Smooth muscle cell of the brain vasculature (primary cell): ENCODE measurements at places on chromosomes 16 and 17.

DNA sequence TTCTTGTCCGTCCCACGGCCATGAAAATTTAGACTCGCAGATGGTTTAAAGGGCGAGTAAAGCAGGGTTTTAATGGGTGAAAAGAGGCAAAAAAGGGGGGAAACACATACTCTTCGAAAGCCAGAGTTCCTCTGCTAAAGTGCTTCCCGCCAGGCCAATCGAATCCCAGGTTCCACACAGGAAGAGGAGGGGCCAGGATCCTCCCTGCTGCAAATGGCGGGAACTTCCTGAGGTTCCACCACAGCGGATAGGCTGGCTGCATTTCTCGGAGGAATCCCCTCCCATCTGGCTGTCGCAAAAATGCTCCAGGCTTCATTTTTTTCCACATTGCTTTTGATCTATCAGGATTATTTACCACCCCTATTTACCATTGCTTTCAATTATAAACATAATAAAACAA is 670.1 kb upstream of the CA10 start:
- no peak for DNase-seq

DNA sequence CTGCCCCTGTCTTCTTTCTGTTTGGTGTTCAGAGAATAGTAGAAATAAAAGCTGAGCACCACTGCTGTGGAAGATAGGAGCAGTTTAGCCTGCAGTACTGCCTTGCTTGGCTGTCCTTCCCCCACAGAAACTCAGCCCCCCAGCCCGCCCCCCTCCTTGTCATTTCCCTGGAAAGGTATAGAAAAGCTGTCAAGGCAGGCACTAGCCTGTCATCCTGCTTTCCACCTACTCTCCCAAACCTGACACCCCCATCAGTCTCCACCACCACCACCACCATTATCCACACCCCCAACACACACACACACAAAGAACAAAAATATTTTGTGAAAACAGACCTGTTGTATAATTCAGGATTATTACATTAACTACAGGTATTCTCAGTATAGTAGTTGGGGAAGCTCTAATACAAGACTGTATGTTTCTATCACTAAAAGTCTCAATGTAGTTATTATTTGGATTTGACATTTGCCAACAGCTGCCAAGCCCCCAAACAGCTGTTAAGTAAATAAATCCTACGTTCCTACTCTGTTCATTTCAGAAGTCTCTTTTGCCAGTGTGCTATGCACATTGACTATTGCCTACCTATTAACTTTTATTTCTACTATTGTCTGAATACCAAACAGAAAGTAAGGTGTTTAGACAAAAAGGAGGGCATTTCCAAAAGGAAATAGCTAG is 128.8 kb downstream of the CYB561 start:
- no peak for DNase-seq

GRCh38 chr16:18792836-18793433 is 2.8 kb upstream of the RPS15A start:
- DNase-seq: no peak

GRCh38 chr17:27845264-27846041 is 45.1 kb upstream of the NOS2 start:
- DNase-seq: no peak

DNA sequence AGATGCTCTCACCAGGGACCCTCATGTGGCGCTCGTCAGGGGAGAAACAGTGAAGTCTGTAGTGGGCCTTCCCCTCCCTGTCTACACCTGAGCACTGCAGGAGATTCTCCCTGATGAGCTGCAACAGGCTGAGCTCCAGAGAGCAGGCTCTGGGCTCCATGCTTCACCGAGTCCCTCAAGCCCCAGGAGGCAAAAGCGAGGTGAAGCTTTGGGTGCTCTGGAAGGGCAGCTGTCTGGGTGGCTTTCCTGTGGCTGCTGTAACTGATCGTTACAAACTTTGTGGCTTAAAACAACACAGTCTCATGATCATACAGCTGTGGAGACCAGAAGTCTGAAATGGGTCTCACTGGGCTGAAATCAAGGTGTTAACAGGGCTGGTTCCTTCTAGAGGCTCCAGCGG is 12.1 kb upstream of the CD300LD start:
- no peak for DNase-seq

DNA sequence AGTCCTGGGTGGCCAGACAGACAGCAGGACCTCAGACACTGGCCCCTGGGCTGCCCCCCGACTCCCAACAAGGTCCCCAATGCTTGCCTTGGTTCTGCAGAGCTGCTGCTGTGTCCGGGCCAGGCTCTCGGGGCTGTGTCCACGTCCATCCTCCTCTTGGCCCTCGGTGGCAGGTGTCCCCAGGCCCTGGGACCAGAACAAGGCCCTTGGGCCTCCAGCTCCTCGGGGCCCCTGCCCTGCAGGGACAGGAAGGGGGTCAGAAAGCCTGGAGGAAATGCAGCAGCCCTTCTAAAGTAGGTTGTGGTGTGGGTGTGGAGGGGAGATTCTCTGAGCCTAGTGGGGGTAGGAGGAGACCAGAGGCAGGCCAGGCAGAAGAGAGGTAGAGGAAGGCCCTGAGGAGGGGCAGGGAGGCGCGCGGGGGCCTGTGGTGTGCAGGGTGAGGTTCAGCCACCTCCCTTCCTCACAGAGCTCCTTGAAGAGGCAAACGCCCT is 2.5 kb upstream of the AXIN1 start:
- no peak for DNase-seq

- no peak for DNase-seq
Observed at GRCh38 chr17:43673516-43674323, 12.0 kb upstream of the MEOX1 start.

DNA sequence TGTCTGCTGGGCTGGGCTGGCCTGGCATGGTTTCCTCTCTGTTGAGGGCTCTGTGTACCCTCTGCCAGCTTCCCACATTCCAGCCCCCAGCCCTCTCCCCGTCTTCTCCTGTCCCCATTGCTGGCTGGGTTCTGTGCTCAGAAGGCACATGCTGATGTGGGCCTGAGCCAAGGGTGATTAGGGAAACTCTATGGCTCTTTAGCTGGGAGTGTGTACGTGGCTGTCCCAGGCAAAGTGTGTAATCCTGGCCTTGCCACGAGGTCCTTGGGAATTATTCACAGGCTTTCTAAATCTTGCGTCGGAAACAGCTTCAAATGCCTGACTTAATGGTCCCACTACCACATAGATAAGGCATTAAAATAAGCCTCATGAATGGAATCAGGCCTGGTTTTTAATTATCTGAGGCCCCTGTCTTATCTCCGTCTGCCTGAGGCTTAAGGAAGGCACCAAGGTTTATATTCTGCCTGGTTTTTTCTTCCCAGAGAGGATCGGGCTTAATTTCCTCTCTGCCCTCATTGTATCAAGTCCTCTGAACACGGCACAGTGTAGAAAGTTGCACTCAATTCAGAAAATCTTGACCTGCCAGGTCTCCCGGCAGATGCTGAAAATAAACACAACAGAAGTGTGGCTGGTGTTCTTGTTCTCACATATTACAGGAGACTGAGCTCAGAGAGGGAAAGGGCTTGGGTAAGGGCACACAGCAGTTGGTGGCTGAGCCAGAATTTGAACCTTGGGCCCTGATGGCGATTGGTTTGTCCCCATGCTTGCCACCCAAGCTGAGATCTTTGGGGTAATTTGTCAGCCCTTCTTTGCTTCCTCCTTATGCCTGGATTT is 52.9 kb upstream of the LGALS9 start:
- DNase-seq: no peak

GRCh38 chr17:13727441-13728171 is 125.9 kb upstream of the HS3ST3A1 start:
- no peak for DNase-seq

DNA sequence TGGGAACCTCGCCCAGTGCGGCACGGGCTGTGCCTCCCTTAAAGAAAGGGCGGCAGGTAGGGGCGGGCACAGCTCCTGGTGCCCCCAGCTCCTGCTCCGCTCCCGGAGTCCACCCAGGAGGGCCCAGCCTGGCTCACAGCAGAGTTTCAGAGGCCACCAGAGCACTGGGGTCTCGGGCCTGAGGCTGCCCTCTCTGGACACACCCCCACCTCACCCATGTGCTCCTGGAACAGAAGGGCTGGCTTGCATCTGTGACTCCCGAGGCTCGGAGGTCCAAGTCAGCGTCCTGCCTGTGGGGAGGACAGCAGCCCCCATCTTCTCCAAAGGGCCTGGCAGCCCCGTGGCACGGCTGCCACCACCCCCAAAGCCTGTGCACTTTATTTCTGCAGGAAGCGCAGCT is 62.7 kb downstream of the RBFOX3 start:
- DNase-seq: no peak

DNA sequence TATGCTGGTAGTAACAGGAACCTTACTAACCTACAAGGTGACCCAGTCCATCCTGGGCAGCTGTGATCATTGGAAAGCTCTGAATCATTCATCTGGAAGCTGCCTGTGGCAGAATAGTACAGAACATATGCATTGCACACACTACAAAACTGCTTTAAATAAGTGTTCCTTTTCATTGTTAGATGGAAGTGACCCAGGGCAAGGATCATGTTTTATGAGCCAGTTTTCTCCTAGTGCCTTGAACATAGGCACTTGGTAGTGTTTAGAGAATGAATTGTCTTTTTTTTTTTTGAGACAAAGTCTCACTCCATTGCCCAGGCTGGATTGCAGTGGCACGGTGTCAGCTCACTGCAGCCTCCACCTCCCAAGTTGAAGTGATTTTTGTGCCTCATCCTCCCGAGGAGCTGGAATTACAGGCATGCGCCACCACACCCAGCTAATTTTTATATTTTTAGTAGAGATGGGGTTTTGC is 55.4 kb downstream of the TENT4B start:
- DNase-seq: no peak

DNA sequence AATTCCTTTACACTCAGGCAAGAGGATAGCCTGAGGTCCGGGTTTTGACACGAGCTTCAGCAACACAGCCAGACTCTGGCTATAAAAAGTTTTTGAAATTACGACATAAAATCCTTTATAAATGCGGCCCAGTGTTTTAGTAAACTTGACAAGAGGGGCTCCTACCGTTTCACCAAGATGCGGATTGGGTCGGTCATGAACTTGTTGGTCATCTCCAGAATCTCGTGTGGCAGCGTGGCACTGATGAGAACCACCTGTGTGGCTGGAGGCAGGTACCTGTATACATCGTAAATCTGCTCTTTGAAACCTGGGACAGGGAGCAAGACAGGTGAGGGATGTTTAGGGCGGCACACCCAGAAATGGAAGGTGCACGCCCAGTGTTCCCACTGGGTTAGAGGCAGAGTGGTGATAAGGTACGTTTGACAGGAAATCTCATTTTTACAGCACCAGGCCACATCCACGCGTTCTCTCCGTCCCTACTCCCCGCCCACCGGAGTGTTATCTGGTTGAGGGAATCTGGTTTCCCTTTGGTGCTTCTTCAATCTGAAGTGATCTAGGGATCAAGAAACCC is 8.0 kb downstream of the EIF4A3 start:
- no peak for DNase-seq

DNA sequence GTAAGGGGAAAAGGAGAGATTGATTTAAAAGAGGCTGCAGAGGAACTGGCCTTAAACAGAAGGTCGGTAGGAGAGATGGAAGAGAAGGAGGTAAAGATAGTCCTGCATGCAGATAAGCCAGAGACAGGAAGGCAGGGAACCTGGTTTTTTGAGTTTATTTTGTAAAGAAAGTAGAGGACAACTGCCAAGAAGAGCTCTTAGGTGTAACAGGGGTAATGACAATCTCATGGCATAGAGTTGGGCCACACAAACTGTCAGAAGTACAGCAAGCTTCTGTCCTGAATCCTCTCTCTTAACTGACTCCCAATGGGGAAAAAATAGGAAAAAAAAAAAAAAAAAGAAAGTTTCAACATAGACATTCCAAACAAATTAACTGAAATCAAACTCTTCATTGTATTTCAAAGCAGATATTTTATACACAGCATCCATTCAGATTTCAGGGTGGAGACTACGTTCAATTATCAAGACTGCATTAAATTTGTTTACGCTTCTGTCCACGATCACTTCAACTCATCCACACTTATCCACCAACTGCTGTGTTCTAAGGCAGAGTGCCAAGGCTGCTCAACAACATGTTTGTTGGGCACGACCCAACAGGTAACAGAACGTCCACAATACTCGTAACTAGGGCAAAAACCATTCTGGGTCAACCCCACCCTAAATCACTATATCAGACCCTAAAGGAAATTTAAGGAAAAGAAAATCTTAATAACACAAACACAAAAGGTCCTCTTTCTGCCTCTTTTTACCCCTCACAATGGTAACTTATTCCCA is 34.9 kb downstream of the USP31 start:
- no peak for DNase-seq

DNA sequence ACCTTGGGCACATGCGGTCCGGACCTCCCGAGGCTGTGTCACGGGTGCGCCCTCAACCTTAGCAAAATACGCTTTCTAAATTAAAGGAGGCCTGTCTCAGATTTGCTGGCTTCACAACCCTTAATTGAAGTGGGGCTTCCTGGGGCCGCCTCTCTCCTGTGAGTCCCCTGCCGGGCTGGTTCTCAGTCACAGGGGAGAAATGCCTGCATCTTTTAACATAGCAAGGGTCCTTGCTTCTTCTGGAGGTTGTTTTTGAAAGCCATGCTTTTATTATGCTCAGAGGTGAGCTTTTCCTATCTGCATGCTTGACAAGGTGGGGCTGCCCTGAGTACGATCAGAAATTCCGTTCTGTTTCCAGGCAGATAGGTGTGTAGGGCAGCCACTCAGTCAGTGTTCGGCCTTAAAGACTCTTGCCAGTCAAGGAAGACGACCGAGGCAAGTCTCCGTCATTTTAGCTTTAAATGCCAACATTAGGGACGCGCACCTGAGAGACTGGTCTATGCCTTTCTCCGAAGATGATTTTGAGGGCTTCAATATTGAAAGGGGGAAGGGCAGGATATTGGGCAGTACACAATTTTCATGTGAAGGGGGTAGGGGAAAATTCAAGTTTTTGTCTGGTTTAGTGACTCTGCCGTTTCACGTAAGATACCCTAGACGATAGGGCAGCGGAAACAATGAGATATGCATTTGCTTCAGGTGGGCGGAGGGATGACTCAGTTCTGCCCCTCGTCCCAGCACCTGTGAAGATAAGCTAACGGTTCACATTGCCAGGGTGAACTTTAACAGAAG is 5.5 kb upstream of the SLC7A5 start:
- DNase-seq: no peak

DNA sequence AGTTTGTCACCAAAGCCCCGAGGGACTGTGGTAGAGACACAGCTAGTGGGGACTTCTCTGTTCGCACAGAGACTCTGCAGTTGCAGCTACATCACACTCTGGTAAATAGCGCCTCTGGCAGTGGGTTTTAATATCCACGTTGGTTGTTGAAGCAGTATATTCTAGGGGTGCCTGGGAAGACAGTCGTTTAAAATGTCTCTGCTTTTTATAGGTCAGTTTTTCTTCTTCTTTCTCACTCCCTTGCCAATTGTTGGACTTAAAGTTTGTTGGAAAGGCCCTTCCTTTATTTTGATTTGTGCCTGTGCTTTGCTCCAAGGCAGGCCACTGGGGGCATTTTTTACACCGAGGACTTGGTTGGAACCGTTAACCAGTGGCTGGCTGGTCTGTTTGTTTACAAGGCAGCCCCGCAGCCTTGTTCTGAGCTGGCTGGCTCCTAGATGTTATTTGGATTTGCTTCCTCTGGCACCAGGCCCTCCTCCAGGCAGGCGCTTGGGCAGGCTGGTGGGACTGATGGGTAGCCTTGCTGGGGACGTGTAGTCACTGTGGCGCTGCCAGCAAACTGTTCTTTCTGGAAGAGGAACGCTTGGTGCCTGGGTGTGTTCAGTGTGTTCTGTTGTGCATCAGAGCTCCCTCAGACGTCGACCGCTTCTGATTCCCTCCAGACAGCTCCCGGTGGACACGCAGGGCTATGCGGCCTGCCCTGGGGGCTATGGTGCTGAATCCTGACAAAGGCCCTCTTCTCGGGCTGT is 218.2 kb upstream of the CHMP6 start:
- DNase-seq: no peak

GRCh38 chr16:60641067-60641665 is 1395.1 kb downstream of the CDH8 start:
- no peak for DNase-seq

GRCh38 chr17:2346475-2346874 is 9.2 kb downstream of the SGSM2 start:
- no peak for DNase-seq
